ENCODE measurements at places on chromosomes 11 and 22.

GRCh38 chr11:46307369-46307768 is 29.9 kb downstream of the CREB3L1 start:
- DNase-seq, result no peak

- no peak for DNase-seq
Measured at GRCh38 chr22:39943337-39943736, 16.9 kb upstream of the TMA7B start.

GRCh38 chr11:113562981-113563461 is 87.8 kb upstream of the DRD2 start:
- no peak for DNase-seq

DNA sequence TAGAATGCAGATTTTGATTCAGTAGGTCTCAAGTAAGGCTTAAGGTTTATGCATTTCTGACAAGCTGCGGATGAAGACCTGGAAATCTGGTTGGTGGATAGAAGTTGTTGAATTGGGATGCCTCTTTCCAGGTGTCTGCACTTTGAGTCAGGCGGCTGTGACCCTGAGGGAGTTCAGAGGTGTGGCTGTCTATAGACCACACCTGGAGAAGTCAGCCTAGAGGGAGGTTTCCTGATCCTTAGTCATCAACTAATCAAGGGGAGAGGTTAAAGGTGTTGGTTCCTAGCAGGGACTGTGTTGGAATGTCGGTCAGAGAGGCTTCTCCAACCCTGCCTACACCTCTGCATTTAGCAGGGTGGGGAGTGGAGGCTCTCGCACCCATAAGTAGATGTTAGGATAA is 8.0 kb downstream of the GLB1L2 start:
- no peak for DNase-seq

DNA sequence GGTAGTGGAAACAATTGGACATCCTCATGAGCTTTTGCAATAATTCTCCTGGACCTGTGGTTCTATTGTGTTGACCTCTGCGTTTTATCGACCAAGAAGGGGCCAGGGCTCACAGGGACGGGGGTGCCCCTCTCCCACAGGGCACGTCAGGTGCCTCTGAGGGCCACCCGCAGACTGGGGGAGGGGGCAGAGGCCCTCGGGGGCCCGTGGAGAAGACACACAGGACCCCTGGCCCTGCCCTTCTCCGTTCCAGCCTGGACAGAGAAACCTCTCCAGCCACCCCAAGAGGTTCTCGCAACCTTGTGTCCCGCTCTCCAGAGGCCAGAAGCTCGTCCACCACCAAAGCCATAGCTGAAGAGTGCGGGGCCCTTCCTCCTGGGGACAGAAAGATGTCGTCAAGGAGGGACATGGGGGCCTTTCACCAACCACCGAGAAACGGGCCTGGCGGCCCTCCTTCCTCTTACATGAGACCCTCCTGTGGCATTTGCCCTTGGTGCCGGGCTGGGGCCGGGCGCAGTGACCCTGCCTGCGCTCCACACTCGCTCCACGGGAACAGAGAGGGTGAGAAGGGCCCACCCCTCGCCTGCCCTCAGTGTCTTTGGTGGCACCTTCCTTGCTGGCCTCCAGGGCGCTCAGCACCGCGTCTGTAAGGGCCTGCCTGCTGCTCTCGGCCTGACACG is 57.3 kb downstream of the GRAMD4 start:
- DNase-seq, result no peak

- no peak for DNase-seq
Measured at GRCh38 chr22:25077964-25078363, 121.7 kb upstream of the CRYBB3 start.

- DNase-seq, result no peak
Measured at GRCh38 chr11:132006884-132007580, 636.6 kb downstream of the NTM start.

DNA sequence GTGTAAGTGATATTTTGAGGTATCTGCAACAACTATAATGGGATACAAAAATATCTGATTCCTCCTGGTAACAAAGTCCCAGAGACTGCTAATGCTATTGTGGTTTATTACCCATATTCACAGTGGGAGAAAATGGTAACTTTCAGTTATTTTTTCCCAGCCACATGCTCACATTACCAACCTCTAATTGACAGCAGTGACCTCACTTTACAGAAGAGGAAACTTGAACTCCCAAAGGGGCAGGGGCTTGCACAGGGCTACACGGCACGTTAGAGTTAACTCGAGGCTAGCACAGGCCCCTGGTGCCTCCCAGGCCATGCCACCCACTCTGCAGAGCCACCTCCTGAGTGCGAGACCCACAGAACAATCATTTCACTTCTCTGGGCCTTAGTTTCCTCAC is 132.4 kb downstream of the TENM4 start:
- no peak for DNase-seq

DNA sequence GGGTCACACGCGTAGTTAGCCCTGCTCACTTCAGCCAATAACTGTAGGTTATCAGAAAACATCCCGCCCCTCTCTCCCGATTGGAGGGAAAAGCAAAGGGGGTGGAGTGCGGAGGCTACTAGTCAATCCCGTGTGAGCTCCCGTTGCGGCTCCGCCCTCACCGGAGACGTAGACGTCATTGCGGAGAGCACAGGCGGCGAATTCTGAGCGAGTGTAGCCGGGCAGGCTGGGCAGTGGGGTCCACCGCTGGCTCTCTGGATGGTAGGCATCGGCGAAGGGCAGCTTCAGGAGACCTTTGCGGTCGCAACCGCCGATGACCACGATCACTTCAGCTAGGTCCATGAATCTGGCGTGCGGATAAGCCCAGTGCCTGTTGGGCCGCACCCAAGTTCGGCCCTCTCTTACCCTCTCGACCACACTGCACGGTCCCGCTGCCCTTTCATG is 4.7 kb downstream of the KLHL35 start:
- DNase-seq, result no peak

DNA sequence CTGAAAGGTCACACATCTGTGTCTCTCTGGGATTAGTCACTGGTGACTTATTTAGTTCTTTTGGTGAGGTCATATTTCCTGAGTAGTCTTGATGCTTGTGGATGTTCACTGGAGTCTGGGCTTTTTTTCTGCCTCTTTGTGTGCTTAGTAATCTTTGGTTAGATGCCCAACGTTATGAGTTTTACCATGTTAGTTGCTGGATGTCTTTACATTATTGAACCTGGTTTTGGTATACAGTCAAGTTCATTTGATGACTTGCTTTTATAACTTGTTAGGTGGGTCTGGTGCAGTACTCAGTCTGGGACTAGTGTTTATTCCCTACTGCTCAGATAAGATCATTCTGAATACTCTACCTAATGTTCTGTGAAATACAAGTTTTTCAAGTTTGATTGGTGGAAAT is 26.2 kb upstream of the SLC37A2 start:
- no peak for DNase-seq

DNA sequence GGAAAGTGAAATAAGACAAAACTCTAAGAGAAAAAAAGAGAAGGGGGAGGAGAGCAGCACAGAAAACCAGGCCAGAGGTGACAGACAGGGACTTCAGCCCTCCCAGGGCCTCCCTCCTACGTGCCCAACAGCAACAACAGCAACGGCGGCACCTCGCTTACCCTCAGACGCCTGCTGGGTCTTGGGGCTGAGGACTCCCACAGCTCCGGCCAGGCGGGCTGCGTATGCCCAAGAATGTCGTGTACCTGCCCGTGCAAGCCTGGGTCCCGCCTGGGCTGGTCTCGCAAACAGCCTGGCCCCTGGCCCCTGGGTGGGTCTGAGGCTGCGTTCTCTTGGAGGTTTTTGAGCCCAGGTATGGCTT is 30.5 kb downstream of the ARAP1 start:
- DNase-seq, result no peak

DNA sequence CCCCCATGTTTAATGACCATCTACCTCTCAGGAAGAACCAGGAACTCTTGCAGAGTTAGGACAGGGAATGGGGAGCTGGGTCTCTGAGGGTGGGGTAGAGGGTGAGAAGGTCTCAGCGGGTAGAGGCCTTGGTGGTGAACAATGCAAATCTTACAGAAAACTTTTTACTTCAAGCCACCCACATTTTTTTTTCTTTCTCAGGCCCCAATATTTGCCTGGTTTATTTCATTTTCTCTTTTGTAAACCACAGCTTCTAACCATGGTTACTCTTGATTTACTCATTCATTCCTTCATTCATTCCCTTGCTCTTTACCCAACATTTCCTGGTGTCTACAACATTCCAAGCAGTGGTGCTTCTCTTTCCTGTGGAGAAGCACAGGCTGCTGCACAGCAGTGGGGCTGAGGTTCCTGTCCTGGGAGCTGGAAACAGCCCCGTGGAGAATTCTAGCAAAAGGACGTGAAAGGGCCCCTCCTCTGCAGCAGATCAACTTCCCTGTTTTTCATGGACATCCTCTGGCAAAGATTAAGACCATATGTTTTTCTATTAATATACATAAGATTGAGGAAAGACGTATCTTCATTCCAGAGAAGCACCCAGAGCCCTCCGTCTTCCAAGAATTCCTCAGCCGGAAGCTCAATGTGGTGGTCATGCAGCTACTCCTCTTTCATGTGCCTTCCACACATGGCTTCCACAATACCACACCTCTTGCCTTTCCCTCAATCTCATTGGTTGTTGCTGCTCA is 224.4 kb upstream of the SESN3 start:
- no peak for DNase-seq

GRCh38 chr11:11252403-11252802 is 100.6 kb downstream of the CSNK2A3 start:
- DNase-seq, result no peak

DNA sequence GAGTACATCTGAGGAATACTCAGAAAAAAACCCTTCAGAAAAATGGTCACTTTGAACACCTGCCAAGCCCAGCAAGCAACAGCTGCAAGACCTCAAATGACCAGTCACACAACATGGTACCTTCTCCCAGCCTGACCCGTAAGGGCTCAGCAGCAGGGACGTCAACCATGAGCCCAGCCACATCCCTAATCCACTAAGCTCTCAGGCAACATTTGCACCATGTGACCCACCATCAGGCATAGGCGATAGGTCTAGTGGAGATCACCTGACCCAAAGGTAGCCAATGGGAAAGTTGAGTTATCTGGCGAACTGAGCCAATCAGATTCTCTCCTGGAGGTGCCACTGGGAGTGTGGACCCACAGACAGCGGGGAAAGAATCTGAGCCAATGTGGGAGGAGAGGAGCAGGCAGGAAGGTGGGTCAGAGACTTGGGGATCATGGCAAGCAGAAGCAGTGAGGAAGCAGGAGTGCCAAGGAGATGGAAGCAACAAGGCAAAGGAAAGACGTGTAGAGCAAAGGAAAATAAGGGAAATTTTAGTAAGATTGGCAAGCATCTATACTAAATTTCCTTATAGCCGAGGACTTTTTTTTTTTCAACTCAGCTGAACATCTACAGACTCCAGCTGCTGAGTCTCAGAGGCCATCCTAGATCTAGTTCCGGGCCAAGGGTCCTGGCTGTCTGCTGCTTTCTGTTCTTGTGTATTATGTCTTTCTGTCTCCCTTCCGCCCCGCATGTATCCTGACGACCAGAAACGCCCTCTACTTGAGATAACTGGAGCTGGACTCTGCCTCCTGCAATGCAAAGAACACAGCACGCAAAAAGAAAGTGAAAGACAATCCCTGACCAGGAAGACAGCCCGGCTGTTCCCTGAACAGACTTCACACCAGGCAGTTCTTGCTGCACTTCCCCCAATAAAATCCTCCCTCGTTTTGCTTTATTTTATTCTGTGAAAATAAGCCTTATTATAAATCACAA is 11.0 kb upstream of the PLAAT2 start:
- DNase-seq, result no peak

DNA sequence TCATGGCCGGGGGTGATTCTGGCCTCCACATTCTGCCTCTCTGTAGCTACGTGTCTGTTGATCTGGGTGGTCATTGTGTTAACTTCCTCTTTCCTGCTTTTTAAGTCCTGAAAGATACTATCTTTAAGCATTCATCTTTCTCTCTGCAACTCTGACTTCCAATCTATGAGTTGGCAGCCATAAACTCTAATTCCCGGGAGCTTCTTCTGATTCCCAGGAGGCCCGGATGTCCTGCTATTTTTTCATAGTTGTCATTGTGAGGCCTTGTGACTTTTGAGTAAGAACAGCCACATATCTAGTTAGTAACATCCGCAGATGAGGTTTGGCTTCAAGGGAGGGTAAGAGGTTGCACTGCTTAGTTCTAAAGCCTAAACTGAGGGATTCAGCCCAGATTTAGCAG is 107.8 kb downstream of the SYN3 start:
- no peak for DNase-seq

- DNase-seq, result no peak
Measured at GRCh38 chr11:3867209-3868091, 12.0 kb downstream of the STIM1 start.

GRCh38 chr11:73493956-73494598 is 103.8 kb downstream of the FAM168A start:
- DNase-seq, result no peak

DNA sequence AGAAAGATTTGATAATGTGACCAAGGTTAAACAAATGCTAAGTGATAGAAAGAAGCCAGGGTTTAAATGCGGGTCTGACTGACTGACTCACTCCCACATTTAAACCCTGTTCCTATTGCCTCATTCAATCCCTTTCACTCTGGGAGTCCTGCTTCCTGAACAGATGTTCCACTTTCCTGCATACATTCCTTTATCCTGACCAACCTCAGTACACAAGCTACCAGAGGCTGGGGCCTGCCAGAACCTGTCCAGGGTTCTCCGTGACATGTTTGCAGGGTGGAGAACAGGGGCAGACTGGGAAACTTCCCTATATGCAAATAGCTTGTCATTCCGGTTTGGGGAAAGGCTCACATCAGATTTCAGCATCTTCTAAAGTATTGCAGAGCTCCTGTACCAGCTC is 3.0 kb upstream of the ANKK1 start:
- DNase-seq, result no peak

GRCh38 chr11:46050662-46051061 is 70.6 kb downstream of the PHF21A start:
- DNase-seq, result no peak

DNA sequence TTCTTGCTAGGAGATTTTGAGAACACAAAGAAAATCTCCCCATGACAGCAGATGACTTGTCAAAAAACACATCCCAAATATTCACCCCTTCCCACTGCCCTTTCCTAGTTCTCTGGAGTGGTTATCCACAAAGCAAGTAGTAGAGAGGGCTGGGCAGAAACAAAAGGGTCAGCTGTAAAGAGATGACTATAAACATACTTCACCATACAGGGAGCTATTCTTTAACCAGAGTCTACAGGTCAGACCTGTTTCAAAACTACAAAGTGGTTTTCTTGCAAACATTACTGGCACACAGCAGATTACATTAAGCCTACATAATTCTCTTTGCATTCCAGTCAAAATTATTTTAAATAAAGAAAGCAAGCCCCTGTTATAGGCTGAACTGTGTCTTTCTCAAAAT is 47.7 kb upstream of the NFRKB start:
- DNase-seq, result no peak

Measured in stimulated activated CD4-positive, alpha-beta T cell treated with anti-CD3 and anti-CD28 coated beads, Interleukin-1b, Interleukin-23, amount 100 ng/mL, for 1 hour (primary cell).